ENCODE measurements at places on chromosomes 3 and 15.
A peak's percentile ranks its signal among the peaks of the same experiment; 100 is the strongest.

- peak overlapping the region; percentile 73 for H3K27ac ChIP-seq
- no peaks in the 10 kb centered on the region for H3K27me3 ChIP-seq
- no peaks in the 10 kb centered on the region for H3K36me3 ChIP-seq
- no peak overlapping the region for H3K4me3 ChIP-seq
Observed at GRCh38 chr3:1087066-1087560, 5.7 kb upstream of the CNTN6 start.

GRCh38 chr15:68052431-68052830, 1.7 kb upstream of the PIAS1 start:
- H3K27me3 ChIP-seq = no peaks in the 10 kb centered on the region
- no peak overlapping the region for H3K27ac ChIP-seq
- H3K36me3 ChIP-seq = no peaks in the 10 kb centered on the region
- H3K4me1 ChIP-seq = peaks cover 9% of the 10 kb centered on the region
- no peak overlapping the region for H3K4me3 ChIP-seq
- no peak for DNase-seq

GRCh38 chr3:72279068-72279604, 494.2 kb upstream of the PROK2 start:
- peaks cover 31% of the 10 kb centered on the region for H3K27me3 ChIP-seq
- no peak overlapping the region for H3K27ac ChIP-seq
- no peak overlapping the region for H3K4me3 ChIP-seq
- peaks cover 6% of the 10 kb centered on the region for H3K4me1 ChIP-seq
- no peak for DNase-seq

- peak; percentile 66 for DNase-seq
- no peaks in the 10 kb centered on the region for H3K27me3 ChIP-seq
- peaks cover 9% of the 10 kb centered on the region for H3K4me1 ChIP-seq
- peak overlapping the region; percentile 68 for H3K27ac ChIP-seq
- no peak overlapping the region for H3K4me3 ChIP-seq
Observed at GRCh38 chr3:124351430-124352148, 359.7 kb upstream of the ROPN1 start.

DNA sequence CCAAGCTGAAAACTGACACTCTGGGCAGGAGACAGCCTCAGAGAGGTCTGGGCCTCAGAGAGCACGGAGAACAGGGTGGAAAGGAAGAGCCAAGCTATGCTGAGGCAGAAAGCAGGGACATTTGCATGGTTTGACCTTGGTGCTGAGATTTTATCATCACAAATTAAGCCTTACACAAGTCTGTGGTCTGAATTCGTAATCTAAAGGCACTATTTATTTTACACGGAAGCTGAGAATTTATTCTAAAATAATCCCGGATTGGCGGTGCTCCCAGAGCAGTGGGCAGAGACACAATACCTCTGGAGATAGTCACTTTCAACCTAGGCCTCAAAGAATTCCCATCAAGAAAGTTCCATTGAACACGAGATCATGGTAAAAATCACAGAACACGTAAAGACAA, 47.5 kb downstream of the CFAP92 start:
- H3K27ac ChIP-seq = no peak overlapping the region
- H3K4me1 ChIP-seq = no peaks in the 10 kb centered on the region
- no peak overlapping the region for H3K4me3 ChIP-seq
- H3K36me3 ChIP-seq = no peaks in the 10 kb centered on the region
- DNase-seq = peak; percentile 13

DNA sequence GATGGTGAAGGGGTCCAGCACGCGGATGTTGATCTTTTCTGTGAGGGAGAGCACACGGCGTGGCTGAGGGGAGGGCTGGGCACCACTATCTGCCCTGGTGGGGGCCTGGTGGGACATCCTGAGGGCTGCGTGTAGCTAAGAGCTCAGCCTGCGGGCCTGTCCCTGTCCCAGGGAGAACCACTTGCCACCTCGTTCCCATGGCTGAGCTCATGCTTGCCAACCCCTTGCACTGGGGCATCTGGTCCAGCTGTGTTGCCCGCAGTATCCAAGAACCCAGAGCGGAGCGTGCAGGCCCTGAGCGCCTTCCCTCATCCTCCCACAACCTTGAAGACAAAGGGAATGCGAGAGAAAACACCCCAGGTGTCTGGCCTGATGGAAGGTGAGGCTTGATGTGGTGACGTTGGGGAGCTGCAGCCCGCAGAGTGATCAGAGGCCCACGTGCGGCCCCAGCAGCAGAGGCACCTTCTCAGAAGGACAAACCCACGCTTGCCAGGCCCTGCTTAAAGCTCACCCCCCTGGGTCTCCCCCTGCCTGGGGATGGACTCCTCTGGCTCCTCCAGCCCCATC, 28.9 kb downstream of the TKT start:
- H3K36me3 ChIP-seq = peaks cover 100% of the 10 kb centered on the region
- H3K4me3 ChIP-seq = no peak overlapping the region

GRCh38 chr3:13379201-13379830, 40.8 kb downstream of the NUP210 start:
- no peaks in the 10 kb centered on the region for H3K36me3 ChIP-seq
- H3K27me3 ChIP-seq = no peaks in the 10 kb centered on the region
- peak; percentile 80 for DNase-seq

GRCh38 chr3:126025116-126025729, 56.2 kb downstream of the ROPN1B start:
- H3K36me3 ChIP-seq = peaks cover 30% of the 10 kb centered on the region
- H3K4me1 ChIP-seq = peaks cover 2% of the 10 kb centered on the region
- H3K4me3 ChIP-seq = no peak overlapping the region
- DNase-seq = no peak
- H3K27ac ChIP-seq = no peak overlapping the region

DNA sequence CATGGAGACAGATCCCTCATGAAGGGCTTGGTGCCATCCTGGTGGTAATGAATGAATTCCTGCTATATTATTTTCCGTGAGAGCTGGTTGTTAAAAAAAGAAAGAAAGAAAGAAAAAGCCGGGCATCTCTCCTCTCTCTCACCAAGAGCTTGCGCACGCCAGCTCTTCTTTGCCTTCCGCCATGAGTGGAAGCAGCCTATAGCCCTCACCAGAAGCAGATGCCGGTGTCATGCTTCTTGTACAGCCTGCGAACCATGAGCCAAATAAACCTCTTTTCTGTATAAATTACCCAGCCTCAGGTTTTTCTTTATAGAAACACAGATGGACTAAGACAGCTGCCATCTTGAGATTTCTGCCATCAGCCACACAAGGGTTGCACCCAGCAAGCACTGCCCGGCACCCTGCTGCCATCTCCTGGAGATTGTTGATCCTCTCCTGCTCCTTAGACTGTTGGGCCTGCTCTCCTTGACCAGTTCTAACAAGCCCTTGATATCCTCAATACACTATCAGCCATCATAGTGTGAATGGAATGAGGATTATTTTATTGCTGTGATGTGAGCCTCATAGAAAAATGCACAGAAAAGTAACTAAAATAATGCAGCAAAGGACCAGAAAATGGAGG, 3.5 kb upstream of the AHSG start:
- H3K4me1 ChIP-seq = no peaks in the 10 kb centered on the region
- H3K4me3 ChIP-seq = no peak overlapping the region
- no peak overlapping the region for H3K27ac ChIP-seq
- no peaks in the 10 kb centered on the region for H3K36me3 ChIP-seq

GRCh38 chr15:25469377-25469776, 30.6 kb upstream of the UBE3A start:
- DNase-seq = no peak
- H3K27ac ChIP-seq = no peak overlapping the region
- H3K27me3 ChIP-seq = no peaks in the 10 kb centered on the region
- no peaks in the 10 kb centered on the region for H3K36me3 ChIP-seq
- no peak overlapping the region for H3K4me3 ChIP-seq

- no peak overlapping the region for H3K27ac ChIP-seq
- H3K4me1 ChIP-seq = peaks cover 4% of the 10 kb centered on the region
- no peak overlapping the region for H3K4me3 ChIP-seq
- peaks cover 20% of the 10 kb centered on the region for H3K27me3 ChIP-seq
Observed at GRCh38 chr15:74156678-74157411, 16.7 kb upstream of the ISLR start.

DNA sequence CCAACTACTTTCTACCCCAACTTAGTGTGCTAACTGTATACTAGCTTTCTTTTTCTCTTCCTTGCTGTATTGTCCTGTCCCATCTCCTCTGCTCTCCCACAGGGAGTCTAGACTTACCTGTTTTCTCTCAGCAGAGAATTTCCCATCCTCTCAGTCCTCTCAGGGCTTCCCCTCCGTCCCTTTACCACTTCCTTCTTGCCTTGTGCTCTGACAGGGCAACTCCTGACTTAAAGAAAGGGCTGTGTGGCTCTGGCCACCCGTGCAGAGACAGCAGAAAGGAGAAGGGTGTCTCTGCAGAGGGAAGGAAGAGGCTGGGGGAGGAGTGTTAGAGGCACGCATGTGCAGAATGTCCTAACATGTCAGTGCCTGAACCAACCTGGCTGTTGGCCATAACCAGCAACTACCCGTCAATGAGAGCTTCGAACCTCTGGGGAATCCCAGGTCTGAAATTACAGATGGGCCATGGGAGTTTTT, at the start of gene GCSAM:
GCSAM (minus strand) TSS at position 274 of the 474 bp plus-strand sequence; CDS start at position 146, 128 bp downstream.
- no peaks in the 10 kb centered on the region for H3K27me3 ChIP-seq
- H3K4me3 ChIP-seq = no peak within 1 kb of the TSS
- no peak within 1 kb of the TSS for H3K27ac ChIP-seq
- H3K36me3 ChIP-seq = peaks cover 7% of the 10 kb centered on the region

DNA sequence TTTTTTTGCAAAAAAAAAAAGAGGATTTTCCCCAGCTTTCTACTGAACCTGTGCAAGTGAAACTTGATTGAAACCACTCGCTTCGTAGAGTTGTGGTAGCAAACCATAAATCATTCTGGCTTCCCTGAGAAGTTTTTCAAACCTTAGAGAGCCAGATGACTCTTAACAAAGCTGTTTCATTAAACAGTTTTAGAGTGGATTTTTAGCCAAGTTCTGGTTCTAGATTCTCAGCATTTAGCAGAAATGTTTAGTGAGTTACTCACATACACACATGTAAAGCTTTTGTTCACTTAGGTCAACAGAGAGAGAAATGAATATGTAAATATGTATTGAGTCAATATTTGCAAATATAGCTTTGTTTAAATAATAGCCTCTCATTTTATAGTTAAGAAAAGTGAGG, 18.1 kb upstream of the CCR9 start:
- H3K27me3 ChIP-seq = peaks cover 13% of the 10 kb centered on the region
- no peaks in the 10 kb centered on the region for H3K4me1 ChIP-seq
- H3K4me3 ChIP-seq = no peak overlapping the region
- no peak for DNase-seq
- H3K27ac ChIP-seq = no peak overlapping the region
- no peaks in the 10 kb centered on the region for H3K36me3 ChIP-seq

- H3K36me3 ChIP-seq = peaks cover 30% of the 10 kb centered on the region
- no peaks in the 10 kb centered on the region for H3K27me3 ChIP-seq
- H3K4me1 ChIP-seq = no peaks in the 10 kb centered on the region
- H3K27ac ChIP-seq = no peak overlapping the region
- DNase-seq = no peak
- no peak overlapping the region for H3K4me3 ChIP-seq
Observed at GRCh38 chr15:76795217-76795616, 109.9 kb downstream of the SCAPER start.

DNA sequence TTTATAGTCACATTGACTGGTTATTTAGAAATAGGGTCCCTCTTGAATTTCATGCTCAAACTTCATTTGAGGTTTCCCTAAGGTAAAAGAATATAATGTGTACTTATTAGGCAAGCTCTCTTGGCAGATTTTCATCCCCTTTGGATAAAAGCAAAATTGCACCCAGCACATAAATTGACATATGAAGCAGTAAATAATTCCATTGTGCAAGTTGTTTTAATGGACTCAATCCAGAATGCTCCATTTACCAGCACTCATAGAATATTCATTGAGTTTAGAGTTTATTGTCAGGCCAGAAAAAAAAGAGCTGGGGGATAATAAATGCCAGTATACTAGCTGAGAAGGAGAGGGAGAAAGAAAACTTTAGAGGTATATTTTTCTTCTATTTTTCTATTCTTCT, 136.8 kb downstream of the TPRG1 start:
- DNase-seq = no peak
- no peaks in the 10 kb centered on the region for H3K27me3 ChIP-seq
- H3K27ac ChIP-seq = no peak overlapping the region
- H3K36me3 ChIP-seq = no peaks in the 10 kb centered on the region
- peaks cover 1% of the 10 kb centered on the region for H3K4me1 ChIP-seq
- no peak overlapping the region for H3K4me3 ChIP-seq

DNA sequence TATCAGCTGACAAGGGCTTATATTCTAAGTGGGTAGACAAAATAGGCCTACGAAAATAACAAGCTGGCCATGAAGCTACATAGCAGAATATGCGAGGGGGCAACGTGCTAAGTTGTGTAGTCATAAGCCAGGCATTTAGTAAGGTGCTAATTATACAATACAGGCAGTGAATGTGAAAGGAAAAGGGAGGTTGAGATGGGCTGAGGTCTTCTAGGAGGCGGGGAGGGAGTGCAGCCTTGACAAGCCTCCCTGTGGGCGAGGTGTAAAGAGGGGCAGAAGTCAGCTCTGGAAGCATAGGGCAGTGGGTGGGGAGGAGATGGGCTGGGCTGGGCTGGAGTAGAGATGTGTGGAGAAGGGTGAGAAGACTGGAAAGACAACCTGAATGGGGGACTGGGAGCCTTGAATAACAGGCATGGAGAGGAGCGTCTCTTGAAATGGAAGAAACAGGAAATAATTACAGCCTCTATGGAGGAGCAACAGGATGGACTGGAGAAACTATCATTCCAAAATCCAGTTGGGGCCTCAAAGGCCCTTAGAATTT, 1.2 kb downstream of the TIGIT start:
- H3K27ac ChIP-seq = no peak overlapping the region
- no peaks in the 10 kb centered on the region for H3K27me3 ChIP-seq
- H3K4me3 ChIP-seq = no peak overlapping the region
- H3K4me1 ChIP-seq = peaks cover 7% of the 10 kb centered on the region
- H3K36me3 ChIP-seq = no peaks in the 10 kb centered on the region

DNA sequence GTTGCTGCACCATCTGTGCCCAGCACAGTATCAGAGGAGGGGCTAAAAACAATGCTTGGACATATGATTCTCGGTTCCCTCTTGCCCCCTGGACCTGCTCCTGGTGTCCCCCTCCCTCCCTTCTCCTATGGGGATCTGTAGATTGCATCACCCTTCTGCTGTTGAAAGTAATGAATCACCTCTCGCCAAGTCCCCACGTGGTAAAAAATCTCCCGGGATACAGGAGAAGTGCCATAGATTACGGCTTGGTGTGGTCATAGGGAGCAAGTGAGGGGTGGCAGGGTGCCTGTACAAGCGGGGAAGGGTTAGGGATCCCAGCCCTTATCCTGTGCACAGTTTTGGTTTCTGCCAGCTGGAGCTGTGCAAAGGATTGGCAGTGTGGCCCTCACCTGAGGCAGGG, 37.7 kb downstream of the AMOTL2 start:
- no peak overlapping the region for H3K4me3 ChIP-seq
- no peaks in the 10 kb centered on the region for H3K27me3 ChIP-seq
- H3K36me3 ChIP-seq = no peaks in the 10 kb centered on the region
- no peak overlapping the region for H3K27ac ChIP-seq

- H3K4me1 ChIP-seq = no peaks in the 10 kb centered on the region
- H3K36me3 ChIP-seq = no peaks in the 10 kb centered on the region
- H3K27me3 ChIP-seq = no peaks in the 10 kb centered on the region
- H3K27ac ChIP-seq = no peak overlapping the region
- H3K4me3 ChIP-seq = no peak overlapping the region
- no peak for DNase-seq
Observed at GRCh38 chr15:46278062-46278461, 643.2 kb downstream of the SQOR start.

- H3K27me3 ChIP-seq = no peaks in the 10 kb centered on the region
- peaks cover 10% of the 10 kb centered on the region for H3K4me1 ChIP-seq
- DNase-seq = peak; percentile 70
- H3K4me3 ChIP-seq = peak overlapping the region; percentile 68
Observed at GRCh38 chr3:187743195-187744141, 1.8 kb downstream of the BCL6 start.

- no peak overlapping the region for H3K27ac ChIP-seq
- H3K27me3 ChIP-seq = no peaks in the 10 kb centered on the region
- no peaks in the 10 kb centered on the region for H3K36me3 ChIP-seq
- H3K4me1 ChIP-seq = peaks cover 2% of the 10 kb centered on the region
Observed at GRCh38 chr3:156300929-156301840, 180.8 kb downstream of the KCNAB1 start.

All from mesenchymal stem cell (in vitro differentiated cells and primary cell).